ENCODE measurements at places on chromosomes 7 and 10.

DNA sequence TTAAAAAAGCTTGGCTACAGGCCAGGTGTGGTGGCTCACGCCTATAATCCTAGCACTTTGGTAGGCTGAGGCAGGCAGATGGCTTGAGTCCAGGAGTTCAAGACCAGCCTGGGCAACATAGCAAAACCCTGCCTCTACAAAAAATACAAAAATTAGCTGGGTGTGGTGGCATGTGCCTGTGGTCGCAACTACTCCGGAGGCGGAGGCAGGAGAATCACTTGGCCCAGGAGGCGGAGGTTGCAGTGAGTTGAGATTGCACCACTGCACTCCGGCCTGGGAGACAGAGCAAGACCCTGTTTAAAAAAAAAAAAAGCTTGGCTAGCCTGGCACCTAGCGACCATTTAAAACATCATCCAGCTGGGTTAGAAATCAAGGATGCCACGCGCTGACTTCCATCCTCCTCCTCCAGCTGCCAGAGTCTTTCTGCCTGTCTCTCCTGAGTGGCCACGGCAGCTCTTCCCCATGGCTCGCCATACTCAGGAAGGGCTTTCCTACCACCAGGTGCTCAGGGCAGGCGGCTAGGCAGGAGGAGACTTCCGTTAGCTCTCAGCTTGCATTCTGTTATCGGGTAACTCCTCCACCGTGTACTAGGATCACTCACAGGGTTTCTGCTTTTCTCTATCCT lies 45.0 kb downstream of the DENND2A start:
- DNase-seq, result peak; percentile 34

DNA sequence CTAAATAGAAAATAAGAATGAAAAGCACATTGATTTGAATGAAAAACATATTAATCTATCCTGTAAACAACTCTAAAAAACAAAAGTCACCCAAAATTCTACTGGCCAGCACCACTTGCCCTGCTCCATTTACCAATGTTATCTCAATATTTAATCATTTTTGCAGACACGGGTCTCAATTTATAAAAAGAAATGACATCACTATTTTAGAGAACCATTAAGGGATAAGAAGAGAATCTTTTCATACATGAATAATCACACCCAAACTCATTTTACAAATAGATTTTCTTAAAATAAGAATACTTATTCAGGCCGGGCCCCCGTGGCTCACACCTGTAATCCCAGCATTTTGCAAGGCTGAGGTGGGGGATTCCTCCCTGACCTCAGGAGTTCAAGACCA lies 3.9 kb downstream of the SAR1A start:
- no peak for DNase-seq

GRCh38 chr7:107309296-107309695 lies 140.5 kb downstream of the HBP1 start:
- no peak for DNase-seq

GRCh38 chr7:22894546-22894945 lies 71.9 kb upstream of the TOMM7 start:
- no peak for DNase-seq

DNA sequence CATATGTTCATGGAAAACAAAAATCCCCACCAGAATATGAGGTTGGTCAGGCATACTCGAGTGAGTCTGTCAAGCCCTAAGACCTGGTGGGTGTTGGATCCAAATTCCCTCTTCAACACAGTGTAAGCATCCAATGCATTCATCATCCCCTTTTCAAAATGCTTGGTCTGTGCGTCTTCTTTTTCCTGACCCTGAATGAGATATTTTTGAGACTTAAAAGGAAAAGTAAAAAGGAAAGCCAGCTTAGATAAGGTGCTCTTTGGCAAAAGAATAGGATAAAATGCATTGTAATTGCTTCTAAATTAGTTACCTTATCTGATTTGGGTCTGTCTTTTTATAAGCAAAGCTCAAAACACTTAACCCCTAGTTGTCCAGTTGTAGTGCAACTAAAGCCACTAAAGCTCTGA lies 331.5 kb downstream of the PTEN start:
- no peak for DNase-seq

DNA sequence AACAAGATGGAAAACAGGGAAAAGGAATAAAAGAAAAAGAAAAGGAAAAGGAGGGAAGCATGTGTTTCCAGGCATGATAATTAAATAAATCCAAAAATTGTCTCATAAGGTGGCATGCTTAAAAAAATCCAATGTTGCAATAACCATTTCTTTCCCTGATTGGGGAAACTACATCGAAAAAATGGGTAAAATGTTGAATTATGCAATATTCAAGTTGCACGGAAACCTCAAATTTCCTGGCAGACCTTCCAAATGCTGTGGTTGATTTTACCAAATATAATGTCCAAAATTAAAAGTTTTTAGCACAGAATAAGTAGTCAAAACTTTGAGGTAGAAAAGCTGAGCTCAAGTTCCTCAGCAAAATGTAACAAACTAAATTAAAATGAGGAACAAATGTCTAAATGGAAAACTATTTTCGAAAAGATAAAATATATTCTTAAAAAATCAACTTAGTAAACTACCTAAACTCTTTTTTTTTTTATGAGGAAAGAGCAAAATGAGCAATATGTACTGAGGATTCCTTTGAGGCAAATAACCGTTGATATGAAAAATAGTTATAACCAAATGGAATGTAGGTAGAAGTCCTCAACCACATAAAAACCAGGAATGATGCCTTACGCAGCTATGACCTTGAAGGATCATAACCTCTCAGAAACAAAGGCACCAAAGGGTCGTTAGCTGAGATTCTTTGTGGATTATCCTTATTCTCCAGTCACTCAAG lies 52.6 kb downstream of the MACC1 start:
- no peak for DNase-seq

- DNase-seq, result no peak
These were observed 171.5 kb downstream of the CPEB3 start for GRCh38 chr10:92119340-92119739.

- no peak for DNase-seq
These were observed 116.6 kb downstream of the AOAH start for GRCh38 chr7:36607721-36608095.

- DNase-seq, result peak; percentile 77
These were observed 28.8 kb downstream of the XPNPEP1 start for GRCh38 chr10:109894516-109894915.

GRCh38 chr7:28621369-28621841 lies 209.1 kb downstream of the CREB5 start:
- DNase-seq, result no peak

- DNase-seq, result no peak
These were observed 32.5 kb downstream of the SEMA3A start for GRCh38 chr7:84162125-84162524.

DNA sequence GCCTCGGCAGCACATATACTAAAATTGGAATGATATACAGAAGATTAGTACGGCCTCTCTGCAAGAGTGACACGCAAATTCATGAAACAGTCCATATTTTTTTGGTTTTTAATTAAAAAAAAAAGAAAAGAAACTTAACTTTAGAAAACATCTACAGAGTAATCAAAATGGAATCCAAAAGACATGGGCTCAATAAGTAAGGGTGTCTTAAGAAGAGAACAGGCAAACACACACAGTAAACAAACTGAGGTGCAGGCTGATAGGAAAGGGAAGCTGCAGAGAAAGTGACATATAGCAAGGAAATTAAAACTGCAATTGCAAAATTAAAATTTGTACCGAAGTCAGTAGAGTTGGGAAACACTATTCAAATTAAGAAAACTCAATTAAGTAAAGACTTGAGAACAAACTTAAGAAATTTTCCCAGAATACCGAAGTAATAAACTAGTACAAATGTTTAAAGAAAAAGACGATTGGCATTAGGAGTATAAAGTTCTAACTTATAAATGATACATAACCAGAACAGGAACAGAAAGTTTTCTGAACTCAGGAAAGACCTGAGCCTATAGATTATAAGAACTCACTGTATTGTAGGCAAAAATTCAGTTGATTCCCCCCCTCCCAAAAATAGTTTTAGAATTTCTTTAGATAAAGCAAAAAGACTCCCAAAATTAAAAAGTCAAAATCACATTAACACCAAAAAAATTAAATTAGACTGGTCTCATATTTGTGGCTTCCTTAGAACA lies 16.3 kb downstream of the MTPN start:
- no peak for DNase-seq

DNA sequence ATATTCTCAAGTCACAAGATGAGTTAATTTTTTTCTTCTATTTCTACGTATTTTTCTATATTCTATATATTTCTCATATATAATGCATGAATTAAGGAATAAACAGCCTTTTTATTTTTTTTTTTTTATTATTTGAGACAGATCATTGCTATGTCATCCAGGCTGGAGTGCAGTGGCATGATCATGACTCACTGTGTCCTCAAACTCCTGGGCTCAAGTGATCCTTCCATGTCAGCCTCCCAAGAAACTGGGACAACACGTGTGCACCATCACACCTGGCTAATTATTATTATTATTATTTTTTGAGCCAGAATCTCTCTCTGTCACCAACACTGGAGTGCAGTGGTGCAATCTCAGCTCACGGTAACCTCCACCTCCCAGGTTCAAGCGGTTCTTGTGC lies 1.5 kb downstream of the CLDN12 start:
- DNase-seq, result no peak

GRCh38 chr7:129980667-129981066 lies 27.9 kb upstream of the UBE2H start:
- no peak for DNase-seq

DNA sequence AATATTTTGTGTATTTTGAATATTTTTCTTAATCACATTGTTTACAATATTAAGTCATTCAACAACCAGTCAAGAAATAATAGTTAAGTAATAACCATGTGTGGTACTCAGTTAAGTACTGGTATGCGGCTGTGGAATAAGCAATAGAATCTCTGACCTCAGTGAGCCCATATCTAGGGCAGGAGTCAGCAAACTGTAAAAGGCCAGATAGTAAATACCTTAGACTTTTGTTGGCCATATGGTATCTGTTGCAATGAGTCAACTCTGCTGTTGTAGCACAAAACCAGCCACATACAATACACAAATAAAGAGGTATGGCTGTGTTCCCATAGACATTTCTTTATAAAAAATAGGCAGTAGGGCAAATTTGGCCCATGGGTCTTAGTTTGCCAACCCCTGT lies 311.6 kb upstream of the SEMA3A start:
- no peak for DNase-seq

GRCh38 chr10:64170791-64171190 lies 649.6 kb downstream of the REEP3 start:
- no peak for DNase-seq

GRCh38 chr7:151869455-151869854 lies 7.5 kb downstream of the PRKAG2 start:
- DNase-seq, result no peak

- no peak for DNase-seq
These were observed 10.3 kb upstream of the CALML5 start for GRCh38 chr10:5509691-5510090.

- DNase-seq, result no peak
These were observed 115.4 kb upstream of the ADO start for GRCh38 chr10:62688971-62689700.

- DNase-seq, result no peak
These were observed 284.3 kb downstream of the SORCS3 start for GRCh38 chr10:104925232-104925851.

GRCh38 chr7:51040787-51041186 lies 258.1 kb upstream of the GRB10 start:
- DNase-seq, result no peak

DNA sequence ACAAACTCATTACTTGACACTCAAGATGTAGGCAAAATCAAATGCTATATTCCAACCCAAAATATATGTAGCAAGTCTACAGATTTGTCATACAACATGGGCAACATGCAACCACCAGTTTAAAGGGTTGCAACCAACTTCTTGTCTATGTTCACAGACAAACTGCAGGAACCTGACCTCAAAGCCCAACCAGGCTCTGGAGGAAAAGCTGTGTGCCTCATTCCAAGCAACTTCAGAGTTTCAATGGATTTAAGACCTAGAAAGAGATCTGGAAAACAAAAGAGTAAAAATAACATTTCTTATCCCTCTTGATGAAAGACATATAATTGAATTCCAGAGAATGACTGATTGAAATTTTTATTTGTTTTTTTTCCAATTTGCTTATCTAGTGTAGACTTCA lies 300.5 kb upstream of the ETV1 start:
- no peak for DNase-seq

- DNase-seq, result peak; percentile 87
These were observed 36.9 kb downstream of the ASB13 start for GRCh38 chr10:5629303-5630111.

DNA sequence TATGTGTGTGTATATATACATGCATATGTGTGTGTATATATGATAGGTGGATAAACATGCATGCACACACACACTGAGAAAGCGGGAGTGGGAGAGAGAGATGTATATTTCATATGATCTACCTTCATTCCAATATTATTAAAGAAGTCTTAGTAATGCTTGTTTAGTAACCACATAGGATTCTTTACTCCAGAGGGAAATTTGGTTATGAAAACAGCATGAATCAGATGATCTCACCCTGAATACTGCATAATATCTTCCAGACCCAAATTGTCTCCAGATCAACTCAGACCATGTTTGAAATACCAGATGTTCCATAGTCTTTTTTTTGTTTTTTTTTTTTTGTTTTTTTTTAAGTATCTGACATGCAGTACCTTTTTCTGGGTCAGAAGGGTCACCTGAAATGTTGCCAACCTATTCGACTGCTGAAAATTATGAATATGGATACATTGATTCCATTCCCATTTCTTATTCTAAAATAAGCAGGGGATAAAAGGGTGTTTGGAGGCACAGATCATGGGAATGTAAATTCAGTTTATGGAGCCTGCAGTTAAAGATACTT lies 17.4 kb downstream of the TES start:
- DNase-seq, result no peak

DNA sequence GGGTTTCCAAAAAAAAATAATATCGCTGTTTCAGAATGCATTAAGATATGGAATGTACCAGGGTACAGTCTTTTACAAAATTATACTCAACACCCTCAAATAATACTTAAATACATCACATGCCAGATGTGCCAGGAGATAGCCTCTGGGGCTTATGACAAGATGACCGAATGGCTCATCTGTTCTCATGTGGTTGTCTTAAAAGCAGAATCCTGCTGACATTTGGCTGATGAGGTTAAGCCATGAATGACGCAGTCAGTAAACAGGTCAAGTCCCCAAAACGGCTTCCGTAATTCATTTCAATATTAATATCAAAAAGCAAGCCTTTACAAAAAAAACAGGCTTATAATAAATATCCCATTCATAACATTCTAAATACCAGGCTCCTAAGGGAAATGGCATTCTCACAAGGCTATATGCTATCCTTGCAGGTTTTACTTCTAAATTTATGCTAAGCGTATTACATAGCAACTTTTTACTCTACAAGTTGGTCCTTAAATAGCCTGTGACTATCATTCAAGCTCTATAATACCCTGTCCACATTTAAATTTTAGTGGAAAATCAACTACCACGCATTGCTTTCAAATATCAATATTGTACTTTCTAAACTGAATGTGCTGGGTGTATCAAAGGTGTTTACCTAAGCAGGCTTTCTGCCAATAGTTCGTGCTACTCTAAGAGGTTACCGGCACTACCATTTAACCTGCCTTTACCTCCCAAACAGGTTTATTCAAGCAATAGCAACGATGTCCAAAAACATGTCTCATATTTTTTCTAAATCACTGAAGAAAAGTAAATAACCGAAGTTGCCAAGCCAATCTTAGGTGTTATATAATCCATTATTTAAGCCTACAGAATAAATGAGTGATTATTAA lies 15.6 kb downstream of the SMURF1 start:
- no peak for DNase-seq

GRCh38 chr7:111168182-111168581 lies 77.3 kb downstream of the LRRN3 start:
- DNase-seq, result no peak

GRCh38 chr10:108721874-108722273 lies 1201.4 kb downstream of the XPNPEP1 start:
- no peak for DNase-seq

Measured in ovary (tissue), 10 donors.